ENCODE measurements at places on chromosomes 4 and X.

DNA sequence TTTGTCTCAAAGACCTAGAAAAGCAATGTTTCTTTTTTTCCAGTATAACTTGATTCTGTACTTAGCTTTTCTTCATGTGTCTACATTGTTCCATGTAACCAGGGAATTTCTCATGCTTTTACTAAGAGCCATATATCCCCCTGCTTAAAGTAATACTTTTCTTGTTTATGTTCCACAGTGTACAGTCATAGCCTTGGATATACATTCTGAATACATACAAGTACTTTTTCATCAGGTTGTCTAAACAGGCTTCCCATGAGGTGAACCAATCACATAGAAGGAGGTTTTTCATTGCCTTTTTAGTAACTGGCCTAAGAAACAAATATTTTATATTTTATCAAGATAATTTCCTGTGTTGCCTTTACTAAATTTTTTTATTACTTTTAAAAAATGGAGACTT lies 52.8 kb downstream of the SLC2A9 start:
- DNase-seq: no peak

DNA sequence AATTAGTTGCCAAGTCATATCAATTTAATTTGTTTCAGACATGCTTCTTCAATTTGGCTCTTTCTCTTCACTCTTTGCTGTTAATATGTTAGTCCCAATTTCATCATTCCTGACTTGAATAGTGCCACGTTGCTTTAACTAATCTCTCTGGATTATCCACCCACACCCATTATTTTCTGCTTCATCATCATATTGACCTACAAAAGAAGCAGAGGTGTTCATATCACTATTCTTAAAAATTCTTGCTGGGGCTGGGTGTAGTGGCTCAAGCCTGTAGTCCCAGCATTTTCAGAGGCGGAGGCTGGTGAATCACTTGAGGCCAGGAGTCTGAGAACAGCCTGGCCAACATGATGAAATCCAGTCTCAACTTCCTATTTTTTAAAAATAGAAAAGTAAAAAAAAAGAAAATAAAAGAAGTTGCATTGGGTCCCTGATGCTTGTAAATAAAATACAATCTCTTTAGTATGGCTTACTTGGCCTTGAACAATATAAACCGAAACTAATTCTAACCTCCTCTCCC lies 65.7 kb upstream of the KCNIP4 start:
- no peak for DNase-seq

- DNase-seq: no peak
Observed at GRCh38 chrX:48919360-48919841, 577 bp upstream of the PIM2 start.

- DNase-seq: no peak
Observed at GRCh38 chrX:9606971-9607370, 142.1 kb downstream of the TBL1X start.
